T follicular helper cell (primary cell): ENCODE measurements at places on chromosomes 3 and 15.

DNA sequence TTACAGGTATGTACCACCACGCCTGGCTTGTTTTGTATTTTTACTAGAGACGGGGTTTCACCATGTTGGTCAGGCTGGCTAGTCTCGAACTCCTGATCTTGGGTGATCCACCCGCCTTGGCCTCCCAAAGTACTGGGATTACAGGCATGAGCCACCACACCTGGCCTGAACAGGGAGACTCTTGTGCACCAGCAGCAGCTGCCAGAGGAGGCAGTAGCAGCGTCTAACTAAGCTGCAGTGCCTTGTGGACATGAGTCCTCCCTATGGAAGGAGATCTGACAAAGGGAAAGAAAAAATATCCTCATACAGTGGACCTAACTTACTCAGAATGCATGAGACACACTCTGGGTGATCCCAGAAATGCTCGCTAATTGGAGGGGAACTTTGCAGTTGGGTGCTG is 36.8 kb upstream of the NEO1 start:
- DNase-seq: no peak

DNA sequence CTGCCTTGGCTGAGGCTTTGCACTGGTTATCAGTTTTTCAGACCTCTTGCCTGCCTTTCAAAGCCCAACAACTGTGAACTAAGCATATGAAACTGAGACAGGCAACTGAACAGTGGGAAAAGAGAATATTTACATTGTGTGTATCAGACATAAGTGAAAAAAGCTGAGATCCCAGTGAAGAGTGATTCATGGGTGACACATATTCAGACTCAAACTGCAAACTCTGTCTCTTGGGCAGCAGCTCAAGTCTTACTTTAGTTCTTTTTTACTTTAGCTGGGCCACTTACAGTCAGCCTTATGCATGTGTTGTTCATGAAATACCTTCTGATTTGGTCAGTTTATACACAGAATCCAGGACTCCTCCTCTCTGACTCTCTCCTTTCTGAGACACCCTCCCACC is 19.2 kb downstream of the SUCLG2 start:
- no peak for DNase-seq

GRCh38 chr3:189941125-189941524 is 179.6 kb downstream of the P3H2 start:
- no peak for DNase-seq

GRCh38 chr15:57634290-57634689 is 42.6 kb downstream of the MYZAP start:
- DNase-seq: no peak

DNA sequence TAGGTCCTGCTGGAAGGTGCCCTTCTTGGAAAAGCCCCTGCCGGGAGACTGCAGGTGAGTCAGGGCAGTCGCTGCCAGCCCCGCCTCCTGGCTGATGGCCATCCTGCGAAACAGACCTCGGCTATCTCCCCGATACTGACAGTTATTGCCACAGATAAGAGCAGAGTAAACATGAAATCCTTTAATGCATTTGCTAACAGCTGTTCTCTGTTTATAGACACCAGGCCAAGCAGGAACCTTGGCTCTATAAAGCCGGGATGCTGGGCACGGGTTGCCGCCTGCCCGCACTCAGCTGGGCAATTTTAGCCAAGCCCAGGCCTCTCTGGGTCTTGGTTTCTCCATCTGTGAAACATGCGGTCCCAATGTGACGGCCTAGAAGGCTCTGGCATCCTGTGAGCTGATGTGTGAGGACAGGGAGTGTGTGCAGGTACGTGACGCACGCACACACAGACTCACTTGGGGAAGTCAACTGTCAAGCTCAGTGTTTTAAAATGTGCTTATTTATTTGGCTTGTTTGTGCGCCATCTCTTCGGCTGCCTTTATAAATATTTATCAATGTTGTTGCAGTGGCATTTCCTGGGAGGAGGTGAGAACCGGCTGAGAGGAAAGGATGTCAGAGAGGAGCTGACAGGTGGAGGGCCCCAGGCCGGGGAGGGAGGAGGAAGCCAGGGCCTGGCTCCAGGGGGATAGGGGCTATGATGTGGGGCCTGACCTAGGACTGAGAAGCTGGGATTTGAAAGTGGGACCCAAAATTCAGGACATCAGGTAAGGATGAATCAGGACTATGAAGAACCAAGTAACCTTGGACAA is 50.8 kb upstream of the PRR23E start:
- DNase-seq: no peak

DNA sequence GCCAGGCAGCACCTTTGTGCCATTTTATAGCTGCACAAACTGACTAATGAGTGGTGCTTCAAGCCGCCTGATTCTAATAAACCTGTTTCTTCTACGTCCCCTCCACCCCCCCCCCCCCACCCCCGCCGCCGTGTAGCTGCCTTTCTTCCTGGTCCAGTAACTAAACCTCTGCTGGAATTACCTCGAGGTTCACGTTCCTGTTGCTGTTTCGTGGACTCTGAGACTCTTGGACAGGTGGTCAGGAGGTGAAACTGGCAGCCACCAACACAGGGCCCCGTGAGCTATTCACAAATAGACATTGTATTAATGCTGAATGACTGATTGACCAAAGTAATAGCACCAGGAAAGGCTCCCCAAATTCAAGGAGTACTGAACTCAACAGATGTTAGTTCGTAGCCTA is 73.9 kb downstream of the TRIM69 start:
- no peak for DNase-seq

GRCh38 chr3:72397586-72397985 is 450.7 kb downstream of the SHQ1 start:
- no peak for DNase-seq

GRCh38 chr3:153070511-153070868 is 91.5 kb upstream of the RAP2B start:
- no peak for DNase-seq

- DNase-seq: no peak
These were observed 5.2 kb upstream of the CLK3 start for GRCh38 chr15:74610302-74610951.

- DNase-seq: no peak
These were observed 183.1 kb downstream of the CHST2 start for GRCh38 chr3:143302638-143303171.

- no peak for DNase-seq
These were observed 44.9 kb upstream of the RAB6B start for GRCh38 chr3:133940536-133940935.

GRCh38 chr3:30622790-30623189 is 16.4 kb downstream of the TGFBR2 start:
- DNase-seq: no peak

DNA sequence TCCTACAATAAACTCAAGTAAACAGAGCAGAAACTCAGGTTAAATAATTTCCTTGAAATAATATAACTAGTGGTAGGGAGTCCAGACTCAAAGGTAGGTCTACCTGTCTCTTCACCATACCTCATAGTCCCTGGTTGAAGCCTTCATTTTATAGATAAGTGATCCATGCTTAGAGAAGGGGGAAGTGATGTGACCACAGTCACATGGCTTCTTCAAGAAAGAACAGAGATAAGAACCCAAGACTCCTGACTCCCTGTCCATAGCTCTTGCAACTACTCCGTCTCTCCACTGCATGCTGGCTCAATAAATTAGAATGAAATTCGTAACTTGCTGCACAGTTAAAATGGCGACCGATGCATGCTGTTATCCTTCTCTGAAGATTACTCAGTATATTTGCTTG is 11.0 kb upstream of the C15orf61 start:
- DNase-seq: no peak

GRCh38 chr3:159821110-159821509 is 167.5 kb upstream of the IL12A start:
- no peak for DNase-seq

DNA sequence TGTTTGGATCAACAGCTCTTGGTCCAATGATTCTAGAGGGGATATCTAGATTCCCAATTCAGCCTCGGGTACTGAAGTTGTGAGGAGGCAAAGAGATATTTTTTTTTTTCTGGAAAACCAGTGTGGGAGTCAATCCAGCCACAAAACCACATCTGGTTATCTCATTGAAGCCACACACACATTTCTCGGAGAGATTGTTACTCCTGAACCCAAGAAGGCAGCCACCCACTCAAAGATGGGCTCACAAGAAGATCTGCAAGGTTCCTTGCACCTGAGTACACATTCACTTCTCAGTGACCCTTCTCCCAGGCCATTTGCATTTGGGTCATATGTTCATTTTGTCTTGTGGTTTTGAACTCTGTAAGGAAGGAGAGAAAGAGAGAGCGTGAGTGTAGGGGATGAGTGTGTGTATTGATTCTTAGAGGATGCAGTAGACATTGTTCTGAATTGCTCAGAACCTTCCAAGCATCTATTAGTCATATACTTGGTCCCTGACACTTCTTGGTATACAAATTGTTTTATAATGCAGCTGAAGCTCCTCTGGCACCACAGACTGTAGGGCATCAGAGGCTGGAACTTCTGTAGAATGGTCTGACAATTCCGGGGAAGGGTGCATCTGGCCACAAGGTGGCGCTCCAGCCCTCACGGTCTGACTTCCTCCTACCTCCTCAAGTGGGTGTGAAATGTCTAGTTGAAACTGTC is 39.3 kb upstream of the TRA2B start:
- peak; percentile 65 for DNase-seq

- DNase-seq: no peak
These were observed 153.4 kb downstream of the RORA start for GRCh38 chr15:61075741-61076140.

GRCh38 chr15:93608643-93609148 is 519.7 kb upstream of the RGMA start:
- DNase-seq: no peak

GRCh38 chr3:66299891-66300290 is 79.1 kb downstream of the SLC25A26 start:
- no peak for DNase-seq

- DNase-seq: no peak
These were observed 685.8 kb upstream of the CCDC54 start for GRCh38 chr3:106691476-106691875.

DNA sequence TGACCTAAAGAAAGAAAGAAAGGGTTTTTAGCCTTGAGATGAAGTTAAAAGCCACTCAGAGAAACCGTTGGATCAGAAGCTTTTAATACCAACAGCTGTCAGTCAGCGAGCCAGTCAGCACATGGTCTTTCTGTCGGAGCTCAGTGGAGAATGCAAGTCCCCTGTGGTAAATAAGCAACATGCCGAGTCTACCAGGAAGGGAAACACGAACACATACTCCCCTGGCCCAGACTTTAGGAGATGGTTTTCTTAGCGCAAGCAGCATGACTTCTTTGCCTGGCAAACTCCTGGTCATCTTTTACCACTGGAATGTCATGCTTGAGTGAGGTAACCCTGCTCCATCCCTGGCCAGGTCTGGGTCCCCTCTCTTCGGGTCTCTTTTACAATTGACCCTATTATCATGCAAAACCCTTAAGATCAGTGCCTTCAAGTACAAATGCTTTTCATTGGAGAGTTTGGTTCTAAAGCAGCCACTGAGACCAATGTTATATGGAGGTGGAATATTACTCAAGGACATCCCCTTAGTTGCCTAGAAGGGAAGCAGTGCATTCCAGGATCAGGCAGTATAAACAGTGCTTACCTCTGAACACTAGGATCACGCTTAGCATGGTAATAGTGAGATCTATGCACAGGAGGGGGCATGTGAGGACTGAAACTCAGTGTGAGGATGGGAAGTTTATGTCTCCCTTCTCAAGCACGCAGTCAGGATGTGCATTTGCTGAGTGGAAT is 28.2 kb downstream of the SLCO3A1 start:
- no peak for DNase-seq

DNA sequence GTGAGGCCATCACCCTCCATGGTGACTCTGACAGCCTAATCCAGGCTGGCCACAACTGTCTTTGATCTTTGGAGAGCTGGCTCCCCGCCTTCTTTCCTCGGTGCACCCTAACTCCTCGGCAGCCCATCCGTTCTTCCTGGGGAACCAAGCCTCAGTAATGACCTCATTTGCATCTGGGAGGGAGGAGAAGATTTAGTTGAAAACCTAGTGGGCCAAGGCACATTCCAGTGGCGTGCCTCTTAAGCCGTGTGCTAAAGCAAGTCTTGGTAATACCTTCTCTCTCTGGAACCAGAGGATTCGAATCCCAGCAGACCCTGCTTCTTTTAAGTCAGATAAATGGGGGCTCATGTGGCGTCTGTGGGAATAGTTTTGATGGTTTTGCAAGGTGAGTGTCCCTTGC is 233.1 kb downstream of the EBLN2 start:
- no peak for DNase-seq

DNA sequence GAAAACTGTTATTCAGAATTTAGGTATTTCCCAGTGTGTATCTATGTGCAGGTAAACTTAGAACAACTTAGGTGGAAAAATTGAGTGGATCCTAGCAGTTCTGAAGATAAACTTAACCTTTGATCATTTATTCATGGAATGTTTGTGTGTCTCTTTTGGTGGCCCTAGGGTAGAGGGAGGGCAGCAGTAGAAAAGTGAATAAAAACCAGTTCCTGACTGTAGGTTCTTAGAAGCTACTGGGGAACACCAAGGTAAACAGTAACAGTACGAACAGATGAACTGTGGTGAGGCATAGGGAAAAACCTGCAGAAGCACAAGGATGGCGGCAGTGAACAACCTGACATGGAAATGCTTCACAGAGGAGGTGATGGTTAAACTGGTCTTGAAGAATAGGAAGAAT is 2.5 kb downstream of the SNRK start:
- DNase-seq: no peak

DNA sequence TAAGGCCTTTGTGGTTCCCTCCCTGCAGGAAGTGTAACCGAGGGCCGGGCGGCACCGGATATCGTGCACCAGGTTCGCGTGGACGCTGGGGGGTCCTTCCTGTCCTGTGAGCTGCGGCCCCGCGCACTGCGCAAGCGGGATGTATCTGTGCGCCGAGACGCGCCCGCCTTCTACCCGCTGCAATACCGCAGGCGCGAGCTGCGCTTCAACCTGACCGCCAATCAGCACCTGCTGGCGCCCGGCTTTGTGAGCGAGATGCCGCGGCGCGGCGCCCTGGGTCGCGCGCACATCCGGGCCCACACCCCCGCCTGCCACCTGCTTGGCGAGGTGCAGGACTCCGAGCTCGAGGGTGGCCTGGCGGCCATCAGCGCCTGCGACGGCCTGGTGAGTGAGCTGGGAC is 35.9 kb downstream of the SAXO2 start:
- peak; percentile 30 for DNase-seq

- no peak for DNase-seq
These were observed 3.2 kb upstream of the SLC7A14 start for GRCh38 chr3:170589113-170589512.

DNA sequence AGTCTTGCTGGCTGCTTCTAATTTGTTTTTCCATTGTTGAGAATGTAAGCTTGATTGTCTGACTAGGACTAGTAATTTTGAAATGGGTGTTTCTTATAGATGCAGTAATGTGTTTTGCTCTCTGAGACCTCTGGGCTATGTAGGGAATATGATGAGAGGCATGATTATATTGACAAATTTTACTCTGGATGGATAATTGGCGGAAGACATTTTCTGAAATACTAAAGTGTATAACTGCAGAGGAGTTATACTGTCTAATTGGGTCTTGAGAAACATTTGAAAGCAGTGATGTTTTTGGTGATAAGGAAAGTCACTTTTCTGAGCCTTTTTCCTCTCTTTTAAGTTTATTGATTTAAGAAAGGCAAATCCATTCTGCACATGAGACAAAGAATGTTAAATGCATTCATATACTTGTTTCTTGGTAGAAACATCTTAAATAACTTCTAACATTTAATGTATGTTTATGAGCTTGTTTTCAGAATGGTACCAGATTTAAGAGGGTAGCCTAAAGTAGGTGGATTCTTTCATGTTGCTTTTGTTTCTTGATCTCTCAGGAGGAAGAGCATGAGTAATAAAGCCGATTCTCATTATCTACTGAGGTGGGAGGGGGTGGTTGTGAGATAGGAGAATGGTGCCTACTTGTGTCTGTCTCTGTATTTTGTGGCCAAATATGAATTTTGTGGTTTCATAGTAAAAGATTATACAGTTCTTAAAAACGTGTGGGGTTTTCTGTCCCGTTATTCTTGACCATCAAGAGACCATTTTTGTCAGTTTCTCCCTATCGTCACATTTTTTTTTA is 2.0 kb downstream of the ATP2C1 start:
- no peak for DNase-seq
